ENCODE measurements at places on chromosomes 13 and 19.

DNA sequence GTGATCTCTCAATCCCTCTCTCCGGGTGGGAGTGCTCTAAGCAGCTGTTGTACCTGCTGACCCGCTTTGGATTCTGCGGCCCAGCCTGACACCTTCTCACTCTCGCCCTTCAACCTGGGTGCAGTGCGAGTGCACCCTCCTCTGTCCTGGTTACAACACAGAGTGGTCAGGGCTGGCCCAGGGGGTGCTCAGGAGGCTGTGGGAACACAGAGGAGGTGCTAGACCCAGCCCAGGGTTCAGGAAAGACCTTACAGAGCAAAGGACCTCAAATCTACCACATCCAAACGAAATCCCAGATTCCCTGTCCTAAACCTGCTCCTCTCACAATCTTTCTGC lies 23.7 kb downstream of the ZNF175 start:
- no peak for DNase-seq

DNA sequence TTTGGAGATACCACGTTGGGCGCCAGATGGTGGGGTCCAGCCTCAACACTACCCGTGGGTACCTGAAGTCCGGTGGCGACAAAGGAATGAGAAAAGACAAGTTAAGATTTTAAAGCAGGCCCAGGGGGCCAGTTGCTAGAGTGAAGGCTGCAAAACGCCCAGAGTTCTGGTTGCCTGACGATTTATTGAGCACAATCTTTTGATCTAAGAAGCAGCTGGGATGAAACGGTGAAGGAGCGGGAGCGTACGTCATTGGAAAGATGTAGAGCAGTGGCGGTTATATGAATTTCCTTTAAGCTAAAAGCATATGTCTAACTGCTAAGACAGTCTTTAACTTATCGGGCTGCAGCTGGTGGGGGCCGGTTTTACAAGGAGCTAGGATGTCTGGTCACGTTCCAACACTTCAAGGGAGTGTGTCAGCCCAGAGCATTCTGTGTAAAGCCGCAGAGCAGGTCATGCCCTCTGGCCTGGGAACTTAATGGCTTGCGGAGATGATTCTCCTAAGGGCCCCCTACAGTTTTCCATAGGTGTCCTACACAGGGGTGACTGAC lies 28.9 kb upstream of the EVI5L start:
- DNase-seq: no peak

DNA sequence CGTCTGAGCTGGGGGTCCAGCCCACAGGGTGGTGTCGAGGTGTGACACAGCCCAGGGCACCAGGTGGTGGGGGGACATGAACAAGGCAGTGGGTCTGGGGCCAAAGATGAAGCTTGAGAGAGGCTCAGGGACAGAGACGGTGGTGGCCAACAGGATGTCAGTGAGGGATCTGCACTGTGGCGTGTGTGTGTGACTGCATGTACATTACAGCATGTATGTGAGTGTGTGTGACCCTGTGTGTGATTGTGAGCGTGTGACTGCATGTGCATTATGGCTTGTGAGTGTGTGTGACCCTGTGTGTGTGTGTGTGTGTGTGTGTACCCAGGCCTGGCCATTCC lies 1.6 kb downstream of the ADAMTS10 start:
- no peak for DNase-seq

- DNase-seq: peak; percentile 46
Observed at GRCh38 chr13:34469196-34469986, 472.7 kb upstream of the NBEA start.

GRCh38 chr13:19836472-19836871 lies 27.0 kb downstream of the ZMYM5 start:
- peak; percentile 25 for DNase-seq

DNA sequence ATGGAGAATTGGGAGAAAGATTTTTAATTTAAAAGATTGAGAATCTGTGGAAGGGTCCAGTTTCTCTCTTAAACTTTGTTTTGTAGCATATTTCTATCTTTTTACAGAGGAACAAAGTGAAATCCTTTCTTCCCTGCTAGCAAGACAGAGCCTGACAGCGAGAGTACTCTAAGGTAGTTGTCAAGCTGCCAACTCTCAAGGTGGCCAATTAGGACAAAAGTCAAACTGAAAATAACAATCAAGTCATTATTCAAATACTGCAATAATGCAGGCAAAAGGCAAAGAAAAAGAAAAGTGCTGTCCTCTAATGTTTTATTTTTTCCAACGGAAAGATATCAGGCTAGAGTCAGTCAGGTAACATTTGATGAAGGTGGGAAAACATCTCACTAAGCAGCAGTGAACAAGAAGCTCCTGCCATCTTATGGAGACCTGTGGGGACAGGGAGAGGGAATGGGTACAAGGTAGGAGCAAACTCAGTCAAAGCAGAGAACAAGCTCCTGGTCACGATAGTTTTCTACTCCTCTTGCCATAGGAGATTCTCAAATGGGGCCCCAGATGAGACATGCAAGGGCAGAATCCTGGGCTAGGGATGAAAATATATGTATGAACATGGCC lies 801.9 kb upstream of the SLITRK1 start:
- no peak for DNase-seq

DNA sequence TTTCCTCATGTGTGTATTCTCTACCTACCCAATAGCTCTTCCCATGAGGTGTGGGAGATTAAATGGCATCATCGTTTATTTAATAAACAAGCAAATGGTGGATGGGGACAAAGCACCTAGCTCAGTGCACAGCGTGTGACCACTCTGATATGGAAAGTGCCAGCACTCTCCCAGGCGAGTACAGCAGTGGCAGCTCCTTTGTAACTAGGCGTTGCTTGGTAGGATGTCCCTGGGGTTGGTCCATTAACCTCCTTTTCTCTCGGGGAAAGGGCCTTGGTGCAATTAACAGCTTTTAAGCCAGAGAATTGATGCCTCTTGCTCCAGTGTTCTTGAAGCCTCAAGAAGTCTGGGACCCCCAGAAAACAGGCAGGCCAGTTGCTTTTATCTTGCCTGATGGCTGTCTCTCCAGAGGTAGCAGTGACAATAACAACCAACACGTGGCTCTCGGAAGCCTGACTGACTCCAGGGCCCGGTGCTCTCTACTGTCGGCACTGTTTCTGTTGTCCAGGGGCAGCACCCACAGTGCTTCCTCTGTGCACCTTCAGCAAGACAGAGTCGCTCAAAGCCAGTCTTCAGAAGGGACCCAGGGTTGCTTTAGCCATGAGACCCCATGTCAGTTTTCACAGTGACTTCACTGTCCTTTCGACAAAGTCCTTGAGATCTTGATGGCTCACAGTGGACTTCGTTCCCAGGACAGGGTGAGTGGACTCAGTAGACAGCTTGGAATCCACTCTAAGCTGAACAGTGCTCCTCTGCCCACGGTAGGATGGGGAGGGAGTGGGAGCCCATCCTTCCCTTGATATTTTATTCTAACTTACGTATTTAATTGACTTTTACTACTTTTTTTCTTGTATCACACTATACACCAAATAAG lies 33.9 kb upstream of the NPAS1 start:
- no peak for DNase-seq

GRCh38 chr13:99119656-99120055 lies 81.0 kb upstream of the UBAC2 start:
- no peak for DNase-seq

DNA sequence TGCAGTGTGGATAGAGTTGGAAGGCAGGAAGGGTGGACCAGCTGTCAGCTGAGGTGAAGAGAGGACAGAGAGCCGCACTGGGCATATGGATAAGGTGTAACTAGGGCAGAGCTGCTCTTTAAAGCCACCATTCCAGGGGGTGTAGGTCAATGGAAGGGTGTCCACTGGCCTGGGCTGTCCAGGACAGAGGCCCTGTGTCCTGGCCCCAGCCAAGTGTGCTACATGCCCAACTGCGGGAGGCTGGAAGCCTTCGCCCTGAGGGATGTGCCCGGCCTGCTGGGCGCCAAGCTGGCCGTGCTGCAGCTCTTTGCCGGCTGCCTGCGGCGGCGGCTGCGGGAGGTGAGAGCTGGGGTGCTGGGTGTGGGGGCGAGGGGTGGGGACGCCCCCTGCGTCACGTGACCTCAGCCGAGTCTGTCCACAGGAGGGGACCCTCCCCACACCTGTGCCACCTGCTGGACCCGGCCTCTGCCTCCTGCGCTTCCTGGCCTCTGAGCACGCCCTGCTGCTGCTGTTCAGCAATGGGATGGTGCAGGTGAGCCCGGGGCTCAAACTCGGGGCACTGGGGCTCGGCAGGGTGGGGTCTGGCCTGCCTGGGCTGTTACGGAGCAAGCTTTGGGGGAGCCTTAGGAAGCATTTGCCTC lies 9.8 kb downstream of the PLK5 start:
- DNase-seq: no peak

DNA sequence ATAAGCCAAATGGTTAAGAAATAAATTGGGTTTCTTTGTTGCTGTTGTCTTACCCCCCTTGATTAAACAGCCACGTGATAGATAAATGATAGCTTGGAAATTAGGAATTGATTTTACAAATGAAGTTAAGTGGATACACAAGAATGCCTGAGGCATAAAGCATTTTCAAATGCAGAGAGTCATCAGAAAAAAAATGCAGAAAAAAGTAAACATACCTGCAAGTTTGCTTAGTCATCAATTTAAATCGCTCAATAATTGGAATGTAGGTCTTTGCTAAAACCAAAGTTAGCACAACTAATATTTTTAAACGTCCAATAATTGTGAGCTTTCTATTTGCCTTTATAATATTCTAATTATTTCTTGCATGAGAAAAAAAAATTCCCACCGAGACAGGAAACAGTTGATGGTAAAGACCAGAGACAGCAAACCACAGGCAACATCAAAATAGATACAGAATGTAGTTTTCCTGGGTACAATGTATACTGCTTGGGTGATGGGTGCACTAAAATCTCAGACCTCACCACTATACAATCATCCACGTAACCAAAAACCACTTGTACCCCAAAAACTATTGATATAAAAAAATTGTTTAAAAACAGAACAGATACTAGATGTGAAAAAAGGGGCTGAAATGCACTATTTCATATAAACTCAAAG lies 924.0 kb downstream of the PCDH9 start:
- DNase-seq: no peak

GRCh38 chr13:89920461-89920860 lies 1427.0 kb upstream of the MIR17HG start:
- no peak for DNase-seq
